K562 (cell line): ENCODE measurements at places on chromosomes 5 and 9. TPM values are rescaled to one million over a fixed set of nuclear protein-coding genes. Genes with fewer than 3 reads are reported as not detected.

GRCh38 chr5:145568581-145568980 is 266.6 kb downstream of the PRELID2 start:
- no peak for DNase-seq

GRCh38 chr5:84779186-84779585 is 394.5 kb upstream of the EDIL3 start:
- DNase-seq, result no peak

GRCh38 chr9:15421532-15421931 is 1.1 kb upstream of the SNAPC3 start:
- DNase-seq, result no peak

GRCh38 chr5:110104726-110105669 is 415.3 kb downstream of the MAN2A1 start:
- DNase-seq, result no peak

Gene RNF145
- polyA plus RNA-seq, result 30.4 and 30.5 TPM in 2 replicates

Gene DRD1
- polyA plus RNA-seq, result not detected in 2 replicates

DNA sequence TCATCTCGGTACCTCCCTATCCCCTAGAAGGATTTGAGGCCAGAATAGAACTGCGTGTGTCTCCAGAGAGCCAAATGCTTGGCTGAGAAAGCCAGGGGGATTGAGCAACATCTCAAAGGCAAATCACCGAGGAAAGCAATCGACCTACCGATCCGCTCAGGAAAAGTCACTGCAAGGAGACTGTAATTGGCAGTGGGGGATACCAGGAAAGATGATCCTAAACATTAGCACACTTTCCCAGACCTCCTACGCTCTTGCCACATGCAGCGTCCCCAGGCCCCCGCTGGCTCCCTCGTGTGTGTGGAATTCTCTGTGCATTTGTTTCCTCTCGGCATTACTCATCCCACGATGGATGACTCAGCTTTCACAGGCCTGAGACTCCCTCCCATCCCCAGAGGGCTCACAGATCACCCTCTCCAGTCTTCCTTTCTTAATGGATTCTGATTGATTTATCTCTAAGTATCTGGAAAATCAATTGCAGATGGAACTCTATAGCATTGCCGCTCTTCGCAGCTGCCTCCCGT is 82.2 kb upstream of the ICE1 start:
- DNase-seq, result peak; percentile 78

DNA sequence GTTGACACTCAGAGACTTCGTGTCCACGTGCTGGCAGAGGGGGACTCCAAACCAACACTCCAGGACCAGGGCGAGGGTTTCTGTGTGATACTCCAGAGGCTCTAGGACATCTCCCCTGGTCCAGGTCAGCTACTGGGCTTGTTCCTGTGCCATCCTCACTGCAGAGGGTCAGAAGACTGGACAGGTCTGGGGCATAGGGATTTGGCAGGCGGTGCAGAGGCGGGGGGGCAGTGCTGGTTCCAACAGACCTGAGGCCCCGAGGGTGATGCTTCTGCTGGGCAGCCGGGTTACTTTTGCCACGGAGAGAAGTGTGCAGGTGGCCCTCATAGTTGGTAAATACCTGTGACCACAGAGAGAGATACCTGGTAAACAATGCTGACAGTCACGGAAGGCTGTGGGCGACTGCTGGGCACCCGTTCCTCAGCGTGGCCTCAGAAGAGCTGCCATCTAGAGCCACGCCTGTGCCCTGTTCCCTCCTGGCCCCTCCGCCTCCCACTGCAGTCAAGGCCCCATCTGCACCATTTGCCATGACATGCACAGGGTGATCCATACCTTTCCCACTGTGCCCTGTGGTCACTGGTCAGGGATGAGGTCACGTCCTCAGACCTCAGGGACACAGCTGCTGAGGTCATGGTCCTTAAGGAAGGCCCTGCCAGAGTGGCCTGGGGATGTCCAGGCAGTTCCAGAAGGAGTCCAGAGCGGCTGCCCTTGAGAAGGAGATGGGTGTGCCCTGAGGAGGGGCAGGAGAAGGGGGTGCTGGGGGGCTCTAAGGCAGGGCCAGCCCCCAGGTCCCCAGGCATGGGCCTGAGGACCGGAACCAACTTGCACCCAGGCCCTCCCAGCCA is 30.0 kb downstream of the TRIP13 start:
- DNase-seq, result no peak

Gene PAEP
- polyA plus RNA-seq, result 0.70 and 0.90 TPM in 2 replicates

Gene SOWAHA
- polyA plus RNA-seq, result not detected in 2 replicates

Gene PHF19
- 312 TPM in 2 replicates for polyA plus RNA-seq

- no peak for DNase-seq
These were observed 45.6 kb upstream of the SPTLC1 start for GRCh38 chr9:92160786-92161185.
